ENCODE measurements at places on chromosomes 5 and 9.

DNA sequence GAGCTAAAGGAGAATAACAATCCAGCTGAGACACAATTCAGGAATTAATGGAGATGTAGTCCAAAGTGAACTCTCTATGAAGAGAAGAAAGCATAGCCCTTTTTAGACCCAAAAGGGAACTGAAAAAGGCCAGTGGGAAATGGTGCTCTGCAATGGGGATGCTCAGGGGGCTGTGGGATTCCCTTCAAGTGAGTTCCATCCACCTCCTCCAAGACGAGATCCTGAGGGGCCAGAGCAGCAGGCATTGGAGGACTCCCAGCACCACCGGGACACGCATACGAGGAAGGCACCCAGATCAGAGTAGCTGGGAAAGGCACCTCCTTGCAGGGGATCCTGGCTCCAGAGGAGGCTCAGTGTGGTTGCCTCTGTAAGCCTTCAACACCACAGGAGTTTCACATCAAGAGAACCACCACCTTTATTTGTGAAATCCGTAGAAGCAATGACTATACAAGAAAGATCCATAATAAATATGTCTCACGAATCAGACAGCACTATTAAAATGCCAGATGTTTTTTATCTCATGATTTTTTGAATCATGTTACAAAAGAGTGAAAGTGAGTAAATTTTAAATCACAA, 288.2 kb downstream of the MED10 start:
- no peak for DNase-seq

DNA sequence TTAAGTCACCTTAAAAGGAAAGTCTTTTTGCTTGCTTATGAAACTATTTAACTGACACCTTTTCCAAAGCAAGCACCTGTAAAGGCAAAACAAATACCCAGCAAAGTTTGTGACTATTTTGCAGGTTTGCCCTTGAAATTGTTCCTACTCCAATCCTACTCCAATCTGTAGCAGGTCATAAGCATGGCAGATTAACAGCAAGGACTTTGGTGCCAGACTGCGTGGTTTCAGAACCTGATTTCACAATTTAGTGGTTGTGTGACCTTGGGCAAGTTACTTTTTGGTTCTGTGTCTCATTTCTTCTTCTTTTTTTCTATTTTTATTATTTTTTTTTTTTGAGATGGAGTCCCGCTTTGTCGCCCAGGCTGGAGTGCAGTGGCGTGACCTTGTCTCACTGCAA, 282.1 kb downstream of the RFX3 start:
- DNase-seq, result no peak

GRCh38 chr9:99353408-99353807, 131.3 kb downstream of the SEC61B start:
- DNase-seq, result no peak

- DNase-seq, result no peak
These were observed 32.9 kb downstream of the LHFPL2 start for GRCh38 chr5:78615697-78616096.

DNA sequence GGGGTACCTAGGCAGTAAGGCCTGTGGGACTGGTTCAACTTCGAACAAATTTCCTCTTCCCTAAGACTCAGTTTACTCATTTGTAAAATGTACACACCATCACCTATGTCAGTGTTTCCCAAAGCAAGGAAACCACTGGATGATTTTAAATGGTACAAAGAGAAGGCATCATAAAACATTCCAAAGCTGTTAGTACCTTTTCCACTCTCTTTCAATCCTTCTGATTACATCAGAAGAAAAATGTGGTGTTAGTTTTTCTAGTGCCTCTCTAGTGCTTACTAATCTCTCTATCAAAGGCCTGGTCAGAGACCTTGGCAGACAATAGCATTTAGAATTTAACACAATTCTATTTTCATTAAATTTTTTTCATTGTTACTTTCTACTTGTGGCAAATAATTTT, 18.1 kb downstream of the NR6A1 start:
- DNase-seq, result no peak

- no peak for DNase-seq
These were observed 595.6 kb downstream of the CAAP1 start for GRCh38 chr9:26296910-26297572.

DNA sequence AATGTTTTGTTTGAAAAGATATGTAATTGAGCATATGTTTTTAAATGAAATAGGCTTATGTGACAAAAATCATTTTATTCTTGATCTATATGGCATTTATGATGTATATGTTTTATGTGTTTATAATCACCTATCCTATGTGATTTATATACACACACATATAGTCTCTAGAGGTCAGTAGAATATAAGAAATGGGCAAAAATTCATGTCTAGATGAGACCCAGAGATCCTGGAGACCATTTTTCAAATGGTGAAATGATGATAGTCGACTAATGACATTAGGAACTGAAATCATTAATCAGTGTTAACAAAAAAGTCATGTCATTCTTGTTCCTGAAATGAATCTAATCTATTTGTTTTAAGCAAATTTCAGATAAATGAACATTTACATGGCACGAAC, 709.2 kb upstream of the WWC1 start:
- DNase-seq, result no peak

- no peak for DNase-seq
These were observed 566 bp downstream of the GPR21 start for GRCh38 chr9:123033864-123034601.

- no peak for DNase-seq
These were observed 223.3 kb downstream of the DIRAS2 start for GRCh38 chr9:90419221-90419851.

DNA sequence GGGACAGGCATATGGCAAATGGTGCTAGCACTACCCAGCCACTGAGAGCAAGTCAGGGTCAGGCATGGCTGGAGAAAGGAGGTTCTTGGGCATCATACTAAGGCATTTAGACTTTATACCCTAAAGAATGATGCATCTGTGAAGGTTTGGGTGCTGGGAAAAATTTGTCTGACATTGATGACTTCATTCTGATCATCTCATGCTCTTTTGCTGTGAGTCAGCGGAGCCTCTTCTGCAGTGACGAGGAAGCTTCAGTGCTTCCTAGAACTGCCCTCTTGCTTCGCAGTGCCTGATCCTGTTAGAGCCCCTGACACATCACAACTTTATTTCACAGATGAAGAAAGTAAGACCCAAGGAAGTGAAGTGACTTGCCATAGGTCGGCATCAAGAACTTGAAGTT, 266.6 kb upstream of the GAS1 start:
- DNase-seq, result no peak

- DNase-seq, result no peak
These were observed 947 bp upstream of the MARCHF3 start for GRCh38 chr5:127031147-127031862.

- DNase-seq, result no peak
These were observed 7.0 kb downstream of the LNPEP start for GRCh38 chr5:96942911-96943310.

DNA sequence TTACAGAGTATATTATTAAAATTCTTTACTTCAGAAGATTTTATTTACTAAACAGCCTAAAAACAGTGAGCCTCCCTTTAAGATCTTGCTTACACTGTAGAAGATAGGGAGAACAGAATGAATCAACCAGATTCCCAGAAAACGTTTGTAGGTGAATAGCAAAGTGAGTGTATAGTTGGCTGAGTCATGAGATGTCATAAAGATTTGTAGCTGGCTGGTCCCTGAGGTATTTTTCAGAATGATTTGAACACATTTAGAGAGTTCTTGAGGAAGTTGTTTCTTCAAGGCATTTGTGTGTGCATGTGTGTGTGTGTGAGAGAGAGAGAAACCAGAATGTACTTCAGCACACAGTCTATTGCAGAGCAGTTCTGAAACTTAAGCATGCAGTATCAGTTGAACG, 159.4 kb upstream of the PRR16 start:
- DNase-seq, result no peak

- no peak for DNase-seq
These were observed 28.1 kb downstream of the IL7R start for GRCh38 chr5:35884773-35885172.

DNA sequence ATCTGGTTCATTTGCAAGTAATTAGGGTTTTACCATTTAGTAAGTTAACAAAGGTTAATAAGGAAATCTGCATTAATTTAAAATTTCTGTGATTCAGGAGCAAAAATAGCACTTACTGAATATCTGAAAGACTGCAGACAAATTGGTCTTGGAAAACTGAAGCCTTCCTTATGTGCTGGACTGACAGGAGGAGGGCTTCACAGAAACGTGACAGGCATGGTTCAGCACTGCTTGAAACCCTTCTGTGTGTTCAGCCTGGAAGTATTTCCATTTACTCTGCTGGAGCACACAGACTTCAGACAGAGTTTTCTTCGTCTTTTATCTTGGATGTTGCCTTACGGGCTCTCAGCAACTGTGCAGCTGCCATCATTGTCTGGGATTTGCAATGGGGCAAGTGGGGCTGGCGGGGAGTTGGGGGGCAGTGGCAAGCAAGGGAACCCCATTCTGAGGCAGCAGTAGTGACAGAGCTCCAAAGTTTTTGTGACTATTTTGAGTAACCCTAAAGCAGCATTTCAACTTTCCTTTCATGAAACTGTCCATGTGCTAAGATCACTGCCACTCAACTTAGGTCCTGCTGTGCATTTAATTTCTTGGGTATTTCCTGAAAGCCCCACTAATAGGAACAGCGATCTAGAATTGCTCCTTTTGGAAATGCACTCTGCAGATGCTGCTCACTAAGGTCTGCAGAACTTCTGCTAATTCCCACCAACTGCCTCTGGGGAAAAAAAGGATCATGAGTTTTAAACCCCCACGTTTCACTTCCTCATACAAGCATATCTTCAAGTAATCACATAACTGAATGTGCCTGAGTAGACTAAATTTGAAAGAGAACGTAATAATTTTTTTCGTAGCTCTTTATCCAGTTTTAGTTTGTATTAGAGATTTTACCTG, 56.6 kb downstream of the KCNN2 start:
- DNase-seq, result peak; percentile 40

GRCh38 chr9:9920425-9921060, 692.3 kb downstream of the PTPRD start:
- no peak for DNase-seq

- DNase-seq, result no peak
These were observed 23.2 kb upstream of the GOLGA1 start for GRCh38 chr9:124964056-124964455.

- DNase-seq, result no peak
These were observed 11.3 kb upstream of the NUP214 start for GRCh38 chr9:131114084-131114535.

GRCh38 chr9:86670536-86670935, 276.8 kb downstream of the GAS1 start:
- DNase-seq, result no peak

DNA sequence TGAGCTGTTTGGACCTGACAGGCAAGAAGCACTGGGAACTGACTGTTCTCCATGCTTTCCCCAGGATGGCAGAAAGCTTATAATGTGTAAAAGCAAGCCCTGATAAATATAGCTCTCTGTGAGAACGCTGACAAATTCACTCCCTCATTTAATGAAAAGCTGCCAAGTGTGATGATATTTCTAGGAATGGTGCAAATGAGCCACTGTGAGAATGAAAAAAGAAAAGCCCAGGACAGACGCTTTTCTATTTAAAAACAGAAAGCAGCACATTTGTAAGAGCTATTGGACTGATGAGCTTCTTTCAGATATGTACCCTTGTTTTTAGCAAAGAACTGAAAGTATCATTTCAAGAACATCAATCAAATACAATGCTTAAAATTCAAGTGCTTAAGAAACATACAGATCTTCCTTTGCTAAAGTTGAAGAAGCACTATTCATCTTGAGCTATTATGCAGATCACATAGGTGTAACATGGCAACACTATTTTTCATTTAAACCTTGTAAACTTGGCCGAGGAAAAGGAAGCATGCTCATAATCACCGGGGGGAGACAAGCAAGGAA, 842.6 kb upstream of the ACO1 start:
- DNase-seq, result no peak

- no peak for DNase-seq
These were observed 20.1 kb upstream of the FAT2 start for GRCh38 chr5:151611127-151611775.

DNA sequence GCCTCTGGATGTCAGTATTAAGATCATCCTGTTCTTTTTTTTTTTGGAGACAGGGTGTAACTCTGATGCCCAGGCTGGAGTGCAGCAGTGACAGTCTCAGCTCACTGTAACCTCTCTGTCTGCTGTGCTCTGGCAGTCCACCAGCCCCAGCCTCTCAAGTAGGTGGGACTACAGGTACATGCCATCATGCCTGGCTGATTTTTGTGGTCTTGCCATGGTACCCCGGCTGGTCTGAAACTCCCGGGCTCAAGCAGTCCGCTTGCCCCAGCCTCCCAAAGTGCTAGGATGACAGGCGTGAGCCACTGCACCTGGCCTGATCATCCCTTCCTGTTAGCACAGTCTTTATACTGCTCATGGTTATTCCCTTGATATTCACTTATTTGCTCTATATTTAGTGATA, 3.5 kb downstream of the KDM4C start:
- no peak for DNase-seq

- DNase-seq, result no peak
These were observed 5.5 kb downstream of the MYORG start for GRCh38 chr9:34370970-34371880.

DNA sequence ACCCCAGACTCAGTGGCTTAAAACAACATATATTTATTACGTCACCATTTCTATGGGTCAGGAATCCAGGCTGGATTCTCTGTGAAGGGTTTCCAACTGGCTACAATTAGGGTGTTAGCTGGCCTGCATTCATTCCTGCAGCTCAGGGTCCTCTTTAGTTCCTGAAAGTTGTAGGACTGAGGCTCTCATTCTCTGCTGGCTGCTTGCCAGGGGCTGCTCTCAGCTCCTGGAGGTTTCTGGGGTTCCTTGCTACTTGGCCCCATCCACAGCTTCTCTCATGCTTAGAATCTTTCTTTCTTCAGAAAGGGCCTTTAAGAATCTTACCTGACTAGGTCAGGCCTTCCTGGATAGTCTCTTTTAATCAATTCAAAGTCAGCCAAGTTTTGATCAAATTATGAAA, 424.6 kb downstream of the GADD45G start:
- no peak for DNase-seq

DNA sequence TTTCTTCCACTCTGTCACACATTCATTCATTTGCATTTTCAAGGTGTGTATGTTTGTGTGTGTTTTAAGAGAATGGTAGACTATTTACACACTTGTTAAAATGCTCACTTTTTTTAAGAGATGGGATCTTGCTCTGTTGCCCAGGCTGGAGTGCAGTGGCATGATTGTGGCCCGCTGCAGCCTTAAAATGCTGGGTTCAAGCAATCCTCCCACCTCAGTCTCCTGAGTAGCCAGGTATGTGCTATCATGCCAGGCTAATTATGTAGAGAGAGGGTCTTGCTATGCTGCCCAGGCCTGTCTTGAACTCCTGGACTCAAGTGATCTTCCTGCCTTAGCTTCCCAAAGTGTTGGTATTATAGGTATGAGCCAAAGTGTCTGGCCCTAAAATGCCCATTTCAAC, 173.5 kb downstream of the PDE4D start:
- DNase-seq, result no peak

Data from GM20000 (cell line).